ENCODE measurements at places on chromosomes 16 and 17. TPM values are rescaled to one million over a fixed set of nuclear protein-coding genes. Genes with fewer than 3 reads are reported as not detected.

MRM1 gene
- 9.4 TPM for total RNA-seq

SNAI3 gene
- total RNA-seq = 14.4 TPM

CHD9NB gene
- total RNA-seq = 0.17 TPM

TVP23C gene
- total RNA-seq = 24.3 TPM

CCL4L2 gene
- 4.0 TPM for total RNA-seq

DNA sequence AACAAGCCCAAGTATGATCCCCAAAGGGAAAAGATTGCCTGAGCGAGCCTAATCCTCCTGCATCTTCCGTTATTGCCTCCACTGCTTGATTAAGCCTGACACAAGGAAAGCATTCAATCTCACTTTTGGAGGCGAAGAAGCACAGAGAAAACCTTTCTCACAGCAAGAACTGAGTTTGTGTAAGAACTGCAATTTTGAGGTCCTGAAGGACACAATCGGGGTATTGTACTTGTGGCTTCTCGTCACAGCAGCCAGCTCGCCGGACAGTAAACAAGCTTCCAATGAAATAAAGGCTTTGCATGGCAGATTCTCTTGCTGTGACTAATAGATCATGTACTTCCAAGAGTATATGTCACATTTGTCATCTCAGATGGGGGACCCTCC lies 18.7 kb upstream of the FOXF1 start:
- no peak for DNase-seq

DNA sequence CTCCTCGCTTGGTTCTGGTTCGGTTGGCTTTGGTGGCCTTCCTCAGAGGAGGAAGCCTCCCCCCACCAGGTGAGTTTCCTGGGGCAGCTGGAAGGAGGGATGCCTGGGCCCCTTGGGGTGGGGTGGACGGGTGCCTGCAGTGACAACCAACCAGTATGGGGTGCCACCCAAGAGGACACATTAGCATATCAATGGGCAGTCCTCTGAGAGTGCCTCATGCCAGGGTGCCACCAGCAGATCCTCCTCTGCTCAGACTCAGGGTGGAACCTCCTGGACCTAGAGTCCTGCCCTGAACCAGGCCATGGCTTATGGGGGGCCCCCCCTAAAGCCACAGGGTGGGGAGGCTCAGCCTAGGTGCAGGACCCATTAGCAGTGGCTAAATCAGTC lies 2.7 kb downstream of the PPP1R1B start:
- no peak for DNase-seq

- DNase-seq = peak; percentile 56
Observed at GRCh38 chr16:23504453-23505179, 5.7 kb downstream of the GGA2 start.

DNA sequence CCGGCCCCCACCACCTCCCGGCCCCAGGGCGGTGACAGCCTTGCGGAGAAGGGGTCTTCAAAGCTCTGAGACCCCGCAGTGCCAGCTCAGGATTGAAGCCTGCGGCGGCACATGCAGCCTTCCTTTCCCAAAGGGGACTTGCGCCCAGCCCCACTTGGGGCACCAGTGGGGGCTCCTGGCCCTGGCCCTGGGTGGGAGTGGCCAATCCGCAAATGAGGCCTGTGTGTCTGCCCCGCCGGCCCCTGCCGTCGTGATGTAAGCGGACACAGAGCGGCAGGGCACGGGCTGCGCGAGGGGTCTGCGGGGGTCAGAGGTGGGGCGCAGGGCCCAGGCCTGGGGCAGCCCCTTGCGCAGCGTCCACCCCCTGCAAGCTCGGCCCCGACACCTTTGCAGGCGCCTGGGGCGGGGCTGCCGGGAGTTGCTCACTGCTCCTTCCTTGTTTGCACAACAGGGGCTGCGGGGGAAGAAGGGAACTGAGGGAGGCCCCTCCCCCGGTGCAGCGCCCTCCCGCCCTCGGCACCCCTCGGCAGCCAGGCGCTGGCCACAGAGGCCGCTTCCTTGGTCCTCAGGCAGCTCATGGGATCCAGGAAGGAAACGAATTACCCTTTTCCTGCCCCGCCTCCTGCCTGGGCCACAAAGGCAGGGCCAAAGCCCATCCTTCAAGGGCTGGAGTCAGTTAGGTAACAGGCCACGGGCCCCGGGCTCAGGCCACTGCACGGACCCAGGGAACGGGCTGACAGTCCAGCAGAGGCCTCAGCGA lies 2.9 kb downstream of the SLC16A3 start:
- no peak for DNase-seq

- DNase-seq = no peak
Observed at GRCh38 chr17:7340179-7340578, 3.9 kb downstream of the ACAP1 start.

Data from activated naive CD8-positive, alpha-beta T cell treated with anti-CD3 and anti-CD28 coated beads, Interleukin-2, amount 10 ng/mL, durations not matched to agents 7 days and 5 days (primary cell).